ENCODE measurements at places on chromosomes 11 and 22.

DNA sequence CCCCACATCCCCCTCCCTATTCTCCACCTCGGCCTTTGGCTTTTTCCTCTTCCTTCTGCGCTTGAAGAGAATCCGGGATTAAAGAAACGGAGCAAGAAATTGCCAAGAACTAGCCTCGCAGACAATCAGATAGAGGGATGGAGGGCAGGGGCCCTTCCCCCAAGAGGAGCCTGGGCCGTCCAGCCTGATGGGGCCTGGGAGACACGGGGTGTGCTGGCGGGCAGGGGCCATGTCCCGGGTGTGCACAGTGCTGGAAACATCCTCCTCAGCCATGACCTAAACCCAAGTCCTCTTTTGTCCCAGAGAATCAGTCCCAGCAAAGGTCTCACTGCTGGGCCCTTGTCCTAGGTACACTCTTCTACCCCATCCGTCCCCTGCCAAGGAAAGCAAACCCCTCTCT is 47.7 kb upstream of the LMO1 start:
- no peak for DNase-seq

GRCh38 chr22:22811016-22812009 is 76.3 kb upstream of the IGLL5 start:
- no peak for DNase-seq

- DNase-seq, result peak; percentile 65
These were observed at the start of gene TOMM22 for GRCh38 chr22:38681582-38682335. TOMM22 (plus strand) TSS chr22:38681957; CDS start chr22:38681979, 22 bp downstream.

DNA sequence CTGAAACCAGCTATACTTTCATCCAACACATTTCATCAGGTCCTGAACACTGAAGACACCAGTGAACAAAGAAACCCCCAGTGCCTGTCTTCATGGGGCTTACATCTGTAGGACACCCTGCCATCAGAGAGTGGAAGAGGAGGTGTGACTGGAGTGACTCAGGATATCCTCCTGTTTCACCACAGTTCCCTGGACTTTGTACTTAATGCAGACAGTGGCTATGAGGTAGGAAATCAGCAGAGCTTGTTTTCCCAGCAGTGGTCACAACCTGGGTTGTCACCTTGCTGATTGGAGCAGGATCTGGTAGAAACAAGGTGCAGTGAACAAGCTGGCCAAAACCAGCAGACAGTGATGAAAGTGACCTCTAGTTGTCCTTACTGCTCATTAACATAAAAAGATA is 128.8 kb downstream of the KIRREL3 start:
- DNase-seq, result no peak

GRCh38 chr11:117820516-117820915 is 4.0 kb downstream of the FXYD2 start:
- DNase-seq, result no peak

- DNase-seq, result no peak
These were observed 96.9 kb upstream of the PITPNB start for GRCh38 chr22:28015676-28016601.
